ENCODE measurements at places on chromosomes 3 and 15.
A peak's percentile ranks its signal among the peaks of the same experiment; 100 is the strongest.

- no peak overlapping the region for H3K27ac ChIP-seq
Observed at GRCh38 chr3:43128464-43128863, 22.6 kb upstream of the POMGNT2 start.

- no peaks in the 10 kb centered on the region for H3K4me1 ChIP-seq
- no peak for DNase-seq
- H3K27me3 ChIP-seq: no peaks in the 10 kb centered on the region
- H3K36me3 ChIP-seq: no peaks in the 10 kb centered on the region
- H3K4me3 ChIP-seq: no peak overlapping the region
Observed at GRCh38 chr3:163490119-163490518, 1588.2 kb downstream of the SI start.

DNA sequence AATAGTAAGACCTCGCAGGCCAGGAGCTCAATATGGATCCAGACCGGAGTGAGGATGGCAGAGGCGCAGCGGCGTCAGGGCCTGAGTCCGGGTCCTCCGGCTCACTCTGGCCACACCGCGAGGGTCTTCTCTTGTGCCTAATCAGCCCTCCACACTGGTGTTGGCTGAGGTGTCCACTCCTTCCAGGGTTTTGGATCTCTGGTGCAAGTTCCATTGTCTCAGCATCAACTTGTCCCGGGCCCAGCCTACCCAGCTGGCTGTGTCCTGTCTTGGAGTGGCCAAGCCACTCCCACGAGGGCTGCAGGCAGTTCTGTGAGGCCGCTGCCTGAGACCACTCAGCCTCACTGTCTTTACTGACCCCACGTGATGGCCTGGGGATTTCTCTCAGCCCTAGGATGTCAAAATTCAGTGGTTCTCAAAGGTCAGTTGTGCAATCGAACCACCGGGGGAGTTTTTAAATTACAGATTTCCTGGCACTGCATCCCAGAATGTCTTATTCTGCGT is 12.6 kb upstream of the GOLGA6L7 start:
- H3K27me3 ChIP-seq: no peaks in the 10 kb centered on the region
- H3K36me3 ChIP-seq: no peaks in the 10 kb centered on the region
- DNase-seq: no peak
- no peak overlapping the region for H3K27ac ChIP-seq

GRCh38 chr3:14275962-14276909 is 97.6 kb downstream of the LSM3 start:
- DNase-seq: no peak
- no peak overlapping the region for H3K27ac ChIP-seq
- H3K4me3 ChIP-seq: no peak overlapping the region

DNA sequence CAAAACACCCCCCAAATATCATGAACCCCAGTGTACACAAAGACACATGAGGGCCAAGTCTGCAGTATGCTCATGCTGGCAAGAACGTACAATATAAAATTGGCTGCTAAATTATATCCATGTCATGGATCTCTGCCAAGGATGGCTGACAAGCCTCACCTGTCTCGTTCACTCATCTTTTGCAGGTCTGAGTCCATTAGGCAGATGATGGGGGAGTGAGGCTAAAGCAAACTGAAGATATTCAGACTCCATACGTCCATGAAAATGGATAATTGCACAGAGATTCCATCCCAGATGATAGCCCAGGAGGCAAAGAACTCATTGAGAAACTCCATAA is 122.3 kb upstream of the PTPRG start:
- H3K27me3 ChIP-seq: no peaks in the 10 kb centered on the region
- H3K36me3 ChIP-seq: no peaks in the 10 kb centered on the region
- no peaks in the 10 kb centered on the region for H3K4me1 ChIP-seq
- no peak overlapping the region for H3K27ac ChIP-seq
- DNase-seq: no peak

GRCh38 chr3:195128255-195129071 is 142.5 kb downstream of the XXYLT1 start:
- no peak overlapping the region for H3K4me3 ChIP-seq
- no peaks in the 10 kb centered on the region for H3K36me3 ChIP-seq
- no peak overlapping the region for H3K27ac ChIP-seq
- no peaks in the 10 kb centered on the region for H3K27me3 ChIP-seq
- no peak for DNase-seq

DNA sequence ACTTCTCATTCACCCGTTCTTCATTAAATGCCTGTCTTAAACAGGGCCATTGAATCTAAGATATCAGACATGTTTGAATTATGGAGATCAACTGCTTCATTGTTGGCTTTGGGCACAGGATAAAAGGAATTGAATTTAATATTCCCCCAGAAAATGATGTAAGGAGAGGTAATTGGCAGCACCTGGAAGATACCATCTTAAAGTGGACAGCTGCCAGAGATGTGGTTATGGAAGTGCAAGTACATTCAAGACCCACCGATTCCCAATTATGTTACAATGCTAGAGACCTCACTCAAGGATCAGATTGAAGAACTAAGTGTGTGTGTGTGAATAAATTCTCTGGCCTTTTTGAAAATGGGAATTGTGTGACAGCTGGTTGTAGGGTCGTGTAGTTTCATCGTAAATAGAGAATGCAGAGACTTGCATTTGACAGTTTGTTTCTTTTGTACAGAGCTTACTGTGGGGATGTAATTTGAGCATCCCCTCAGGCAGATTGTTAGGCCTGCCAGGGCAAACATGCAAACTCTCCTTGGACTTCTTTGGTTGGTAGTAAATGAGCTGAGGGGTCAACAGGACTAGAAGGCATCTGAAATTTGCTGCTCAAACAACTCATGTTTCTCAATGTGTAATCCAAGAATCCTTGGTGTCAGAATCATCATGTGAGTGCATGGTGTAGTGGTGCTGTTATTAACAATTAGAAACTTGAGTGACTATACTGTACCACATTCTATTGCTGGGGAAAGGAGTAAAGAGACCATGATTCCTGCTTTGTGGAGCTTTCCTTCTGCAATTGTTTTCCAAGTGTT is 359.2 kb upstream of the THRB start:
- H3K27ac ChIP-seq: no peak overlapping the region
- no peaks in the 10 kb centered on the region for H3K27me3 ChIP-seq
- H3K4me1 ChIP-seq: no peaks in the 10 kb centered on the region

DNA sequence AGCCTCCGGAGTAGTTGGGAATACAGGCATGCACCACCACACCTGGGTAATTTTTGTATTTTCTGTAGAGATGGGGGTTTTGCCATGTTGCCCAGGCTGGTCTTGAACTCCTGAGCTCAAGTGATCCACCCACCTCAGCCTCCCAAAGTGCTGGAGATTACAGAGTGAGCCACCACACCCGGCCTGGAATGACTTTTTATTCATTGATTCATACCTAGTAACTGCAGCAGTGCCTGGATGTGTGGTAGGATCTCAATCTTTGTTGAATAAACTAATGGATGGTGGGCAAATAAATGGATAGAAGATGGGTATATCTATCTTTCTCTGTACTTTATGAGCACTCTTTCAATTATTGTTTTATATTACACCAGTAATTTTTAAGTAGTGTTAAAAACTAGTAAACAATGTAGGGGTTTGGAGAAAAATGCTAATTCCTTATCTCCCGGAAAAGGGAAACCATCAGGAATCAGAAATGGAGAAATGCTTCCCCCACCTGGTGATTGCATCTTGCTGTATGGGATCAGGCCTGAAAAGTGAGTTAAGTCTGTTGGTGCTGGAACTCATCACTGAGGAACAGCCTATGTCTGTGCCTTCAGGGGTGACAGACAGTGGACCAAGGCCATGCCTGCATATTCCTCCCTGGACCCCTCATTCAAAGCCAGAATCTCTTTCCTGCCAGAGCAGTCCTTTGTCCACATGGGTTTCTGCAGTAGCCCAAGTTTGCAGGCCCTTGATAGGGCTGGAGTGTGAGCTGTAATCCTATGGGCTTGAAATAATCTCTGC is 161.0 kb upstream of the CTDSPL start:
- no peaks in the 10 kb centered on the region for H3K27me3 ChIP-seq
- no peaks in the 10 kb centered on the region for H3K36me3 ChIP-seq
- no peak for DNase-seq
- H3K27ac ChIP-seq: no peak overlapping the region
- no peaks in the 10 kb centered on the region for H3K4me1 ChIP-seq

DNA sequence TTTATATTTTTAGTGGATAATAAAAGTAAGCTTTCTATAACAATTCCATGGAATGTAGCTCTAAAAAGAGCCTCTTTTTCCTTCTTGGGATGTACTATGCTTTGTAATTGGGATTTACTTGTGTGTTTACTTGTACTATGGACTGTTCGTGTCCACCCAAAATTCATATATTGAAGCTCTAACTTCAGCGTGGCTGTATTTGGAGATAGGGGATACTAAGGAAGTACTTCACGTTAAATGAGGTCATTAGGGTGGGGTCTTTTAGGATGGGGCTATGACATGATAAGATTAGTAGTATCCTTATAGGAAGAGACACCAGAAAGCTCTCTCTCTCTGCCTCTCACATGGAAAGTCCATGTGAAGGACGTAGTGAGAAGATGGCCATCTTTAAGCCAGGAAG is 64.9 kb downstream of the P3H2 start:
- peaks cover 16% of the 10 kb centered on the region for H3K4me1 ChIP-seq
- no peaks in the 10 kb centered on the region for H3K36me3 ChIP-seq
- no peaks in the 10 kb centered on the region for H3K27me3 ChIP-seq
- no peak overlapping the region for H3K27ac ChIP-seq
- no peak overlapping the region for H3K4me3 ChIP-seq

DNA sequence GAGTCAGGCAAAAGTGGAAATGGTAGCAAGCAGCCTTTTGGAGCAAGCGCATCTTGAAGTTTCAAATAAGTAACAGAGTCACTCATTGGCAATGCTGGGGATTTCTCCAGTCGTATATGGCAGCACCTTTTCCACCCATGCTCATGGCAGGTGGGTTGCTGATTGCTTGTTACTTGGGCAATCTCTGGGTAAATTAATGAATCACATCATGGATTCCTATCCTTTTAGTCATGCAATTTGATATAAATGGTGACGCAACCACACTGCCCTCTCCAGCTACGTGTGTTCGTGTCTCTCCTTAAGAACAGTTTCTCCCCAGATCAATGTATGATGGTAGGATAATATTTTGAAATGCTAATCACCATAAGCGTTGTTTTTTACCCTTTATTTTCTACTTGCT is 339.9 kb upstream of the KCNH8 start:
- no peaks in the 10 kb centered on the region for H3K4me1 ChIP-seq
- no peak overlapping the region for H3K27ac ChIP-seq
- no peaks in the 10 kb centered on the region for H3K36me3 ChIP-seq
- H3K27me3 ChIP-seq: no peaks in the 10 kb centered on the region
- no peak for DNase-seq
- no peak overlapping the region for H3K4me3 ChIP-seq

- H3K4me1 ChIP-seq: no peaks in the 10 kb centered on the region
- no peaks in the 10 kb centered on the region for H3K36me3 ChIP-seq
- DNase-seq: no peak
- no peak overlapping the region for H3K27ac ChIP-seq
- no peak overlapping the region for H3K4me3 ChIP-seq
Observed at GRCh38 chr3:103499132-103499900, 1064.5 kb downstream of the ZPLD1 start.

GRCh38 chr15:75830910-75831805 is 12.1 kb upstream of the UBE2Q2 start:
- H3K27ac ChIP-seq: no peak overlapping the region
- H3K27me3 ChIP-seq: no peaks in the 10 kb centered on the region
- no peaks in the 10 kb centered on the region for H3K36me3 ChIP-seq
- H3K4me1 ChIP-seq: peaks cover 26% of the 10 kb centered on the region
- no peak overlapping the region for H3K4me3 ChIP-seq

DNA sequence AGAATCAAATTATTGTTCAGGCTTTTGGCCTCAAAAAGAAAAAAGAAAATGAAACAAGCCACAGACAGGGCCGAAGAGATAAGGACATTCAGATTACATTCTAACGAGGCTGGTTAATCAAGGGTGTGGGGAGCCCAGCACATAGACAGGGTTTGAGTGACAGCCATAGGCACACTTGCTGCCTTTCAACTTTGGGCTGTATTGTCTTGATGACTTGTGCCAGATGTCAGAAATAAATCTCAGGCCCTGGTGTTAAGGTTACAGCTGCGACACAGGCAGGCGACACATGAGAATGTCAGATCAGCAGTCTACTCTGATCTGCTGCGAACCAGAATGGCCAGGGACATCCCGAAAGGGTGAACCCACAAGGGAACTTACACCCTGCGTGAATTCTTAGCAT is 231.2 kb upstream of the ARRDC4 start:
- DNase-seq: no peak
- no peaks in the 10 kb centered on the region for H3K4me1 ChIP-seq
- H3K27me3 ChIP-seq: no peaks in the 10 kb centered on the region
- no peak overlapping the region for H3K4me3 ChIP-seq
- no peak overlapping the region for H3K27ac ChIP-seq

- no peak overlapping the region for H3K27ac ChIP-seq
- H3K27me3 ChIP-seq: no peaks in the 10 kb centered on the region
- H3K36me3 ChIP-seq: no peaks in the 10 kb centered on the region
- H3K4me1 ChIP-seq: no peaks in the 10 kb centered on the region
Observed at GRCh38 chr3:155556531-155556930, 188.3 kb downstream of the PLCH1 start.

- no peak overlapping the region for H3K27ac ChIP-seq
- no peaks in the 10 kb centered on the region for H3K27me3 ChIP-seq
- no peak for DNase-seq
- no peak overlapping the region for H3K4me3 ChIP-seq
Observed at GRCh38 chr3:160470181-160470580, 20.6 kb upstream of the TRIM59 start.

DNA sequence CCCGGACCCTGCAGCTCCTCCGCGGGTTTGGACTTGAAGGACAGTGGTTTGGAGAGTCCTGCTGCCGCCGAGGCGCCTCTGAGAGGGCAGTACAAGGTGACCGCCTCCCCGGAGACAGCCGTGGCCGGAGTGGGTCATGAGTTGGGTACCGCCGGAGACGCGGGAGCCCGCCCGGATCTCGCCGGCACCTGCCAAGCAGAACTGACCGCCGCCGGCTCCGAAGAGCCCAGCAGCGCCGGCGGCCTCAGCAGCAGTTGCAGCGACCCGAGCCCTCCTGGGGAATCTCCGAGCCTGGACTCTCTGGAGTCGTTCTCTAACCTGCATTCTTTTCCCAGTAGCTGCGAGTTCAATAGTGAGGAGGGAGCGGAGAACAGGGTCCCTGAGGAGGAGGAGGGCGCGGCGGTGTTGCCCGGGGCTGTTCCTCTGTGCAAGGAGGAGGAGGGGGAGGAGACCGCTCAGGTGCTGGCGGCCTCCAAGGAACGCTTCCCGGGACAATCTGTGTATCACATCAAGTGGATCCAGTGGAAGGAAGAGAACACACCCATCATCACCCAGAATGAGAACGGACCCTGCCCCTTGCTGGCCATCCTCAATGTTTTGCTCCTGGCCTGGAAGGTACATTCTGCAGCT is 634 bp downstream of the MINDY2 start:
- H3K4me3 ChIP-seq: peak overlapping the region; percentile 100
- H3K27me3 ChIP-seq: no peaks in the 10 kb centered on the region
- no peak for DNase-seq
- peaks cover 2% of the 10 kb centered on the region for H3K4me1 ChIP-seq
- H3K27ac ChIP-seq: peak overlapping the region; percentile 84
- H3K36me3 ChIP-seq: no peaks in the 10 kb centered on the region

All from keratinocyte (primary cell).